ENCODE measurements at places on chromosomes 11 and 22. TPM values are rescaled to one million over a fixed set of nuclear protein-coding genes. Genes with fewer than 3 reads are reported as not detected.

DNA sequence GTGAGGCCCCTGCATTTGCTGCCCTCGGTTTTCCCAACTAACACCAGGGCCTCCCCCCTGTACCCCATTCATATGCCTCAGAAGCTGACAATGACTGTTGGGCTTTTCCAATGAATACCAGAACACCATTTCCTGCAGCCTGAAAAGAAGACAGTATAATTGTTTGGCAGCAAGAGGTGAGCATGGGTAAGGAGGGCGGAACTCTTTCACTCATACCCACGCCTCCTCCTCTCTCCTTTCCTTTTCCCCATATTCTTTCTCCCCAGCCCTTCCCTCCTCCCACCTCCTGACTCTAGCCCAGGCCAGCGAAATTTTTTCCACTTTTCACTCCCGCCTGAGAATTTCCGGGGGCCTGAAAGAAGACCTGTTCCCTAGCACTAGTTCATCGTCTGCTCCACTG, 58.0 kb upstream of the CHST1 start:
- DNase-seq = no peak

GRCh38 chr22:48669986-48670716, 1157.5 kb downstream of the BRD1 start:
- DNase-seq = no peak

The MMP27 gene
- not detected for total RNA-seq

DNA sequence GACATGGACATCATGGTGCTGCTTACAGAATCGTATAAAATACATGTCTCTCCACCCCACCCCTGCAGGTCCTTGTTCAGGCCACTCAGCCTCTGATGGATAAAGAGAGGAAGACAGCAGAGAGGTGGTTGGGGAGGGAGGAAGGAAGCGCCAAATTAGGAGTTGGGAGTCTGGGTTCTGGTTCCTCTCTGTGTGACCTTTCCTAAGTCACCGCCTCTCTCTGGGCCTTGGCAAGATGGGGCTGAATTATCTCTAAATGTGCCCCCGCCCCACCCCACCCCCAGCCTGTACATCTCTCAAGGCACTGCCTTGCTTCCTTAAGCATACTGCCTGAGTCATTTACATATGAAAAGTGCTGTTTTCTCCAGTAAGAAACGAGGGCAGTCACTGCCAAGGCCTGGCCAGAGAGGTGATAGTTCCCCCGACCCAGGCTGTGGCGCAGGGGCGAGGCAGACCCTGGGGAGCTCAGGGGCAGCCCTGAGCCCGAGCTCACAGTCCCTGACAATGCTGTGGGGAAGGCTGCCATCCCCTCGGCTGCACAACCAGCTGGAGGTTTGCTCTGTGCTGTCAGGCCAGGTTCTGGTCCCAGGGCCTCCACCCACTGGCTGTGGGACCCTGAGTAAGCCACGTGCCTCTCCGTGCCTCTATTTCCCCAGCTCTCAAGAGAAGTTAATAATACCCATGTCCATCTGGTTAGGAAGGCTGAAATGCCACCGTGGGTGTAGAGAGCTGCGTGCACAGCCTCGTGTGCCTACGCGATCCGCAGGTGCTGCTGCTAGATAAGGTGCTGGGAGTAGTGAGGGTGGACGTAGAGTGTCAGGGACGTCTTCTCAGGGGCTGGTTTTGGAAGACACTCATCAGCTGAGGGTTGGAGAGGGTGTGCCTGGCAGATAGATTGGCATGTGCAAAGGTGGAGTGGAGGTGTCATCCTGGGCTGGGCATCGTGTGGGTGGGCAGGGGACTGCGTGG, 55.3 kb downstream of the CACNA1I start:
- no peak for DNase-seq

DNA sequence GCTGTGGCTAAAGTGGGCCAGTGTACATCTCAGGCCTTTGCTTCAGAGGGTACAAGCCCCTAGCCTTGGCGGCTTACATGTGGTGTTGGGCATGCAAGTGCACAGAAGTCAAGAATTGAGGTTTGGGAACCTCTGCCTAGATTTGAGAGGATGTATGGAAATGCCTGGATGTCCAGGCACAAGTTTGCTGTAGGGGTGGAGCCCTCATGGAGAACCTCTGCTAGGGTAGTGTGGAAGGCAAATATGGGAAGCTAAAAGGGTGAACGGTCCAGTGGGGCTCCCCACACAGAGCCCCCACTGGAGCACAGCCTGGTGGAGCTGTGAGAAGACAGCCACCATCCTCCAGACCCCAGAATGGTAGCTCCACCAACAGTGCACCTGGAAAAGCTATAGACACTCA, 28.5 kb upstream of the PGR start:
- no peak for DNase-seq

Data from left colon (tissue), 2 donors.